T47D (cell line): ENCODE measurements at places on chromosomes 3 and 15.
A peak's percentile ranks its signal among the peaks of the same experiment; 100 is the strongest.

DNA sequence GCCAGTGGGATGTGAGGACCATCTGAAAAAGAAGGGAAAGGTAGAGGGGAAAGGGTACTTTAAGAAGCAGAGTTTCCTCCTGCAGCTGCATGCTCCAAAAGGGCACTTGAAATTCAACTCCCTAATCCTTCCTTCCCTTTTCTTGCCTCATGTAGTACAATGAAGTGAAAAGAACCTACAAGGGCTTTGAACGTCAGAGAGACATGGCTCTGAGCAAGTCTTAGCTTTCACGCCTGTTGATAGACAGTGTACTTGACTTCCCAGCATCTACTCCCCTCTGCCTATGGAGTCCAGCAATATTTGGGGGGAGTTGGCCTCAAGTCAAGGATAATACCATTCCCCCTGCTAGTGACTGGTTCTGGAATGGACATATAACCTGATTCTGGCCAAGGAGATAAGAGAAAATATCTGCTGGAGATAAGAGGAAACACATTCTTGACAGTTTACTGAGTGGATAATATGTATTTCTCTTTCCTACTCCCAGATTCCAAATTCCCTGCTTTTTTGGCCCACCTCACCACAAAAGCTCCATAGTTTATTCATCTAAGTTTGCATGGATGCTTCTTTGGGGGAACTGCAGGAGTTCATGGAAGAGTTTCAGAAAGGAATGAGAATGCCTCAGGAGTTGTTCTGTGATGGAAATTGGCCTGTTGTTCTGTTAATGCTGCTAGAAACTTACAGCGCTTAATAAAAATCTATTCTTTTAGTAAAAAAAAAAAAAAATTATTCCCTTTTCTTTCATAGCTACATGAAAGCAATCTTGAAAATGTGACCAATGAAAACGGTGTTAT lies 193.0 kb upstream of the TPM1 start:
- no peak for DNase-seq

- DNase-seq = no peak
These were observed 110.0 kb downstream of the EPHB1 start for GRCh38 chr3:134904776-134905646.

- no peak for DNase-seq
These were observed 5.4 kb downstream of the ZBTB47 start for GRCh38 chr3:42658771-42659390.

GRCh38 chr3:5476403-5476802 lies 288.9 kb downstream of the EDEM1 start:
- no peak for DNase-seq

- DNase-seq = no peak
These were observed 378.9 kb downstream of the GAP43 start for GRCh38 chr3:116002235-116002634.

- DNase-seq = no peak
These were observed 7.6 kb upstream of the SPTBN5 start for GRCh38 chr15:41901431-41901830.

DNA sequence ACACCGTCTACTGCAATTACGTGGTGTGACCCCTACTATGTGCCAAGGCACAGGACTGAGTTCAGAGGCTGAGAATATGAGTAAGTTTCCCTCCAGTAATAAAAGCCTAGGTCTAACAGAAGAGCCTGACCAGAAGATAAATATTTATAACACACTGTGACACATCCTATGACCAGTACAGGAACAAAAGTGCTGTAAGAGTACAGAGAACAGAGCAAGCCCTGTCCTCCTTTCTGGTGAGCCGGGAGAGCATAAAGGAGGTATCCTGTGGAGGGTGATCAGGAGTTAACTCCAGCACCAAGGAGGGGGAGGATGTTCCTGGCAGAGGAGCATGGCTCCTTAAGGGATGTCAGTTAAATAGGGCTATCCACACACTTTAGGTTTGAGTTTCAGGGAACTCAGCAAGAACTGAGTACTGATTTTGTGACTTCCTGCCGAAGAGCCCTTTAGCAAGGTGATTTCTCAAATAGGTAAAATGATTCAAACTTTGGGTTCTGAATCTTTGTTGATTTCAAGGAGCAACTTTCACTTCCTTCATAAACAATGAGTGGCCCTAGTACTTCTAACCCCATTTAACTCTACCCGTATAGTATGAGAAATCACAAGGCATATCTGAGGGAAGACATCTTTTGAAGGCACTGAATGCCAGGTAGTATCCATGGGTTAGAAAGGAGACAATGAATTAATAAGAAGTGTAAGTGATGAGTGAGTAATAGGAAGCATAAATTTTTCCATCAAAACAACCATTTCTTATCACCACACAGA lies 198.0 kb downstream of the THRB start:
- DNase-seq = no peak

DNA sequence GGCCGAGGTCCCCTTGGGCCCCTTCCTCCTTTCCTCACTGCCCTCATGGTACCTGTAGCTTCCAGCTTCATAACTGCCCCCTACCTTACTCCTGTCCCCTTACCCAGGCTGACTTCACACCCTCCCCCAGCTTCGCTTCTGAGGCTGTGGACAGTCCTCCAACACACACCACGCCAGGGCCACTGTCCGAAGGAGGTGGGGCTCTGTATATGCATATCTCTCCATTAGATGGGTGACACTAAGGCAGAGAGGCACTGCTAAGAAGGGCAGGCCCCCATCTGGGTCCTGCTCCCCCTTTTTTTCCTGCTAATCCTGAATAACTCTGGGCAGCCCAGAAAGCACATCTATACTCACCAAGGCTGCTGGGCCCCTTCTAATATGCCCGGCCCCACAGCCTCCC lies 1.0 kb upstream of the COL7A1 start:
- no peak for DNase-seq

- no peak for DNase-seq
These were observed 21.1 kb downstream of the CCDC32 start for GRCh38 chr15:40543631-40544294.

- no peak for DNase-seq
These were observed 1003.1 kb downstream of the ZPLD1 start for GRCh38 chr3:103437883-103438282.

- no peak for DNase-seq
These were observed 48.4 kb upstream of the MEIS2 start for GRCh38 chr15:37148714-37149113.

DNA sequence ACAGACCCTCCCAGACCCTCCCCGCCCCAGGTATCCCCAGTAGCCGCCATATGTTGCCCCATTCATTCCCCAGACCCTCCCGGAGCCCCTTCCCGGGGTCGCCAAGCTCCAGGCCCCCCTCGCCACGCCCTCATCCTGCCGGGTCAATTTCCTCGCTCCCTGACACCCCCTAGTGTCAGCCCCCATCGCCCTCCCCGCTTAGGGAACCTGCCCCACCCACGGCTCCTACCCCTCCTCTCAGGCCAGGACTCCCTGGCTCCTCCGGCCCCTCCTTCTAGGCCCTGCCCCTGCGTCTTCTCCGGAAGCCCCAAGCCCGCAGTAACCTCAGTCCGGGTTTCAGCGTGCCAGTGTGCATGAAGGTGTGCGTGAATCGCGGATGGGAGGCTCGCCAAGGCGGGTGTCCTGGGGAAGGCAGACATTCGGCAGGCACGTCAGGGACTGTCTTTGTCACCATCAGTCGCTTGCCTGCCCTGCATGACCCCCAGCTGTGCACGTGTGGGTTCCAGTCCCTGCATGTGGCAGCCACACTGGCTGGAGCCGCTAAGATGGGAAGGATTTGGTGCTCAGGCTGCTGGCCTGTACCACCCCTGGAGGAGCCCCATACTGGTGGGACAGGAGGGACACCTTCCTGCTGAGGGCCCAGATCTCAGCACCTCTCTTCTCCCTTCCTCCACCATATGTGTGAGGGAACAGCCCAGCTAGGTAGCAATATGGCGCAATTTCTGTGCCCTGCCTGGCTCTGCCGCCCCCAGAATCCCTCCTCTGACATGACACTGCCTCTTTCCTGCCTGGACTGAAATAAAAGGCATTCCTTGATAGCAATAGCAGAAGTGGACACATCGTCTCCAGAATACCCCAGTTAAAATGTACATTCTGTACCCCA lies 693 bp downstream of the DISP2 start:
- DNase-seq = no peak

DNA sequence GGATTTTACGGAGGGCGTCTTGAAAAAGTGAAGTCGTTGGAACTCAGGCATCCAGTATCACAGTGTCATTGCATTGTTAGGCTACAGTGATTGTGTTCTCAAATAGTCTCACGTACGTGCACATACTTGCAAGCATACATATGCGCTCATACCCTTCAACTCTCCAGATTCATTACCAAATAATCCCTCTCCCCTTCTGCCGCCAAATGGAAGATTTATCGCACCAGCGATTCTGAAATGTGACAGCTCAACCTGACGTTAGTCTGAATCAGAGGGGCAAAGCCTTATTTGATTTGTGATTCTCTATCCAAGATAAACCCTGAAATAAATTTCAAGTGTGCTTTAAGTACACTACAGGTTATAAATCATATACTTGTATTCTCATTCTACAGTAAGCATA lies 119.4 kb downstream of the GADL1 start:
- no peak for DNase-seq

DNA sequence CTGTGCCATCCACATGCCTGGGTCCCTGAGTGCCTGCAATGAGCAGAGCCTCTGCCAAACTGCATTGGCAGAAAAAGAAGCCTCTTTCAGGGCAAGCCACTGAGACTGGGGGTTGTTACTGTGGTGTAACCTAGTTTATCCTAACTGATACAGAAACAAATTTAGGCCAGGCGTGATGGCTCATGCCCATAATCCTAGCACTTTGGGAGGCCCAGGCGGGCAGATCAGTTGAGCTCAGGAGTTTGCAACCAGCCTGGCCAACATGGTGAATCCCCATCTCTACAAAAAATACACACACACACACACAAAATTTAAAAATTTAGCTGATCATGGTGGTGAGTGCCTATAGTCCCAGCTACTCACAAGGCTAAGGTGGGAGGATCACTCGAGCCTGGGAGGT lies 221.6 kb downstream of the TBC1D2B start:
- no peak for DNase-seq

- peak; percentile 74 for DNase-seq
These were observed 154.4 kb downstream of the TUSC7 start for GRCh38 chr3:116863822-116864589.

GRCh38 chr15:85800478-85801123 lies 5.9 kb upstream of the KLHL25 start:
- DNase-seq = peak; percentile 93

DNA sequence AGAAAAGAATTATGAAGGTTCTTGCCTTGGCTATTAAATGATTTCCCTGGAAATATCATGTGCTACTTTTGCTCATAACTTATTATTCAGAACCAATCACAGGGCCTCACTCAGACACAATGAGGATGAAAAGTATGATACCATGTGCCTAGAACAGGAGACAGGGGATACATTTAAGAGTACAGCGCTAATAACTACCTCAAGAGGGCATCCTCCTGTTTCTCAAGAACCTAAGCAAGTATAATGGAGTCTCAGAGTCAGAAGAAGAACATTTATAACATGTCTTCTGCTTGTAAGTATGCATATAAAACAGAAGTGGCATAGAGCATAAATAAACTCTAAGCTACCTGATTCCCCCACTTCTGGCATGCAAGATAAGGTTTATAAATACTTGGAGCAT lies 125.4 kb upstream of the MME start:
- peak; percentile 33 for DNase-seq

DNA sequence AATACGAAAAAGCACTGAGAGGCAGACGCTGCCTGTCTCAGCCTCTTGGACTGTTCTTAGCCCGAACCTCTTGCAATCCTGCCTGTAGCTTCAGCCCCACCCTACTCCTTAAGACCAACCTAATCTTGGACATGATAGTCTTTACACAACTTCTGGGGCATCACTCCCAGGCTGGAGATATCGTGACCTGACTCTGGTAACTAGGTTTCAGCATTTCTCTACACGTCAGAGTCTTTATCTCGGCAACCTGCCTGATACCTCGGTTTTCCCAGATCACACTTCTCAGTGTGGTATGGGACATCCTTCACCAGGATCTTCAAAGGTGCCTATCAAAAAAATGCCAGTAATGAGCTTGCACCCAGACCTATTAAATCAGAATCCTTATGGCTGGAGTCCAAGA lies 590.2 kb upstream of the KCNMB2 start:
- DNase-seq = no peak

DNA sequence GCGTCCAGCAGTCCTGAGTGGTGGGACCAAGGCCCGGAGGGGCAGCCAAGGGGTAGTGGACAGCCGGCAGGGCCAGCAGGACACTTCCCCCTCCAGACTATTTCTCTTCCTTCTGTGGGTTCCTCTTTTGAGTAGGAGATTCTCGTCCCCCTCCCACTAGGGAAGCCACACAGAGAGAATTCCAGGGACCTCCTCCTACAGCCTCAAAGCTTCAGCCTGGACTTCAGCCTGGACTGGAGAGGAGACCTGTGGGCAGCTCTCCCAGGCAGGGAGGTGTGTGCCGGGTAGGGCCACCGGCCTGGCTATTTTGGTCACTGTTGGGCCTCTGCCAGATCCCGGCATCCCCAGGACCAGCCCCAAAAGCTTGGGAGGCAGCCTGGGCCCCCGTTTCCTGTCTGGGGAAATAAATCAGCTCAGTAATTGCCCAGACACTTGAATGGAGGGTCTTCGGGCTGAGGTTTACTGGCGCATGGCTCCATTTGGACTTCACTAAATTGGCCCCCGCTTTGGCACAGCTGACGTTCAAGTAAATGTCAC lies 1.3 kb downstream of the SLC6A6 start:
- peak; percentile 36 for DNase-seq

DNA sequence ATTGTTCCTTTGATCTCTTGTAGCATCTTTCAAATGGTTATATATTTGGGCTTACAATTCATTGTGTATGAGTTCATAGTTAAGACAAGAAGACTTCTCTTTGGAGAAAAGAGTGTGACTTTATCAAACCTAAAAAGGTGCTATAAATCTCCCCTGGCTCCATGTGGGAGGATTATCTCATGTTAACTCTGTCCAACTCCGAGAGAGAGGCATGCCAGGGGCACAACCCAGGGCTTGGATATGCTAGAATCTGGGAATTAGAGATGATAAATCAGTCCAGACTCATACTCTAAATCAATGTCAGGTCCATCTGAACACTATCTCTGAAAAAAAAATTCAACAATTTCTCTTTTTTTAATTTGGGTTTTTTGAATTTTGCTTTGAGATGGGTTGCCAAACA lies 462.8 kb downstream of the TUSC7 start:
- DNase-seq = no peak

- no peak for DNase-seq
These were observed 5.9 kb upstream of the WNT5A start for GRCh38 chr3:55492976-55493375.

DNA sequence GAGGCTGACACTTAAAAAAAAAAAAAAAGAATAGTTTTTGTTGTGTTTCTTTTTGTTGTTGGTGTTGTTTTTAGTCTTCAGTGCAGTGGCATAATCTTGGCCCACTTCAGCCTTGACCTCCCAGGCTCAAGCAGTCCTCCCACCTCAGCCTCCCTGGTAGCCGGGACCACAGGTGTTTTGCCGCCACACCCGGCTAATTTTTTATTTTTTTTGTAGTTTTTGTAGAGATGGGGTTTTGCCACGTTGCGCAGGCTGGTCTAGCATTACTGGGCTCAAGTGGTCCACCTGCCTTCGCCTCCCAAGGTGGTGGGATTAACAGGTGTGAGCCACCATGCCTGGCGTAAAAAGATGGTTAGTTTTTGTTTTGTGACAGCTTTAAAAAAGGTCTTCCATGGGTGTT lies 30.1 kb downstream of the IGF1R start:
- DNase-seq = no peak
